WTC11 (cell line): ENCODE measurements at places on chromosomes 7 and 10.

GRCh38 chr10:48287417-48288391, 13.2 kb upstream of the FRMPD2 start:
- peaks cover 16% of the 10 kb centered on the region for H3K4me1 ChIP-seq
- peaks cover 17% of the 10 kb centered on the region for H3K36me3 ChIP-seq
- H3K27me3 ChIP-seq, result peaks cover 2% of the 10 kb centered on the region
- no peak overlapping the region for H3K27ac ChIP-seq
- no peak for DNase-seq
- H3K4me3 ChIP-seq, result no peak overlapping the region

DNA sequence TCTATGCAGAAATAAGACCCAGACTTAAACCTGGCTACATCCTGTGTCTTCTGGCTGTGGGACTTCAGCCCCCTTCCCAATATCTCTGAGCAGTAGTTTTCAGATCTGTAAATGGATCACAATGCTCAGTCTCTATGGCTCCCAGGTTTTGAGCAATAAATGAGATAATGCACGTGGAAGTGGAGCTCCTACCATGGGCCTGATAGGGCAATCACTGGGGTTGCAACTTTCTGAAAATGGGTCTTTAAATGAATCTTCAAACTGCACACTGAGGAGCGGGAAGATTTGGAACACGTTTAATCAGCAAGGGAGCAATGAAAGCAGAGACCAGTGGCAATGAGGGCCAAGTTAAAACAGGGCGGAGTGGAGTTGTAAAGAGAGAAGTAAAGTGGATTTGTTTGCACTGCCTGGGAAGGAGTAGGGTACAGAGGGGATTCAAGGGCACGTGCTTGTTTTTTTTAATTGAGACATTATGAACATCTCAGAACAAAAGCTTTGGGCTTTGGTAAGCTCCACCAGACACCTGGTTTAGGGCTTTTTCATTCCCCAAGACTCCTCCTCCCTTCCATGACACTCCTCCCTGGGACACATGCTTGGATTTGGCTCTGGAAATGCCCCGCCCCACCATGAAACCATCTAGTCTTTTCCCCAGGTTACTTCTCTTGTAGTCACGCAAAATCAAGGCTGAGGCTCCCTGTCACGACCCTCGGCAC, 42.7 kb downstream of the PAPSS2 start:
- no peak overlapping the region for H3K4me3 ChIP-seq
- H3K36me3 ChIP-seq, result no peaks in the 10 kb centered on the region
- peaks cover 7% of the 10 kb centered on the region for H3K4me1 ChIP-seq
- no peaks in the 10 kb centered on the region for H3K27me3 ChIP-seq

GRCh38 chr7:99618726-99619125, 2.0 kb downstream of the ZSCAN25 start:
- H3K4me1 ChIP-seq, result peaks cover 11% of the 10 kb centered on the region
- no peaks in the 10 kb centered on the region for H3K27me3 ChIP-seq
- no peak for DNase-seq
- peak overlapping the region; percentile 95 for H3K4me3 ChIP-seq
- peaks cover 51% of the 10 kb centered on the region for H3K36me3 ChIP-seq

- H3K27ac ChIP-seq, result no peak overlapping the region
- peaks cover 24% of the 10 kb centered on the region for H3K27me3 ChIP-seq
- no peak overlapping the region for H3K4me3 ChIP-seq
- peaks cover 70% of the 10 kb centered on the region for H3K36me3 ChIP-seq
- no peak for DNase-seq
These were observed 958.8 kb upstream of the ZNF722 start for GRCh38 chr7:63039882-63040281.

GRCh38 chr10:80609331-80609730, 71.6 kb downstream of the SH2D4B start:
- H3K4me1 ChIP-seq, result peaks cover 5% of the 10 kb centered on the region
- no peak overlapping the region for H3K27ac ChIP-seq

GRCh38 chr7:116316838-116317628, 106.7 kb downstream of the TES start:
- no peaks in the 10 kb centered on the region for H3K27me3 ChIP-seq
- H3K4me3 ChIP-seq, result no peak overlapping the region
- DNase-seq, result no peak
- H3K4me1 ChIP-seq, result peaks cover 12% of the 10 kb centered on the region; the same call in 1 of the 2 replicates
- no peaks in the 10 kb centered on the region for H3K36me3 ChIP-seq
- no peak overlapping the region for H3K27ac ChIP-seq

DNA sequence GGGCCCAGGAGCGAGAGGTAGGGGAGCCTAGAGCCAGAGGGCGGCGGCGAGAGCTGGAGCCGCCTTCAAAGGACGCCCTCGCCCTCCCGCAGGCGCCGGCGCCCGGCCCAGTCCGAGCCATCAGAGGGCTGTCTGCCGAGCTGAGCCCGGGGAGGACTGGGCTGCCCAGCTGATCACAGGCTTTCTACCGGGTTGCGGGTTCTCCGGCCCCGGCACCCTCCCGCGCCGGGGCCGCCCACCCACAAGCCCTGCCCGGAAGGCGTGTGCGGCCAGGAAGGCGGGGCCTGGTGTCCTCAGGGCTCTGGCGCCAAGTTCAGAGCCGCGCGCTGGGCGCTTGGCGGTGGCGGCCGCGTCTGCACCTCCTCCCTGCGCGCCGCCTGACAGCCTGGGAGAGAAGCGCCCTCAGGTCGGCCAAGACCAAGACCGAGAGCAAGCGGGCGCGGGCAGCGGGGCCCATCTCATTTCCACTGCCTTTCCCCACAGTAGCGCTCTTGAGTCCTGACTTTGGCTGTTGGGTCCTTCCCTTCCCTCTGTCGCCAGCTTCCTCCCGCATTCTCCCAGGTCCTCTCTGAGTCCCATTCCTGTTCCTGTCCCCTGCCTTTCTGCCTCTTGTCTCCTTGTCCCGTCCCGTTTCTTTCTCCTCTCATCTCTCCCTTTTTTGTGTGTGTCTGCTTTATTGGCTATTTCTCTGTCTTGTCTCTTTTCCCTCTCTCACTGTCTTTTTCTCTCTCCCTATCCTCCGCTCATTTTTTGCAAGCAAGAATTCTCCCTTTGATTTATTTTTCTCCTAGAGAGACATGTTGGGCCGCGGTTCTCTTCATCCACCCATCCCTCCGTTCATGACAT, 60.6 kb upstream of the MSMB start:
- peak; percentile 75 for DNase-seq
- H3K27ac ChIP-seq, result no peak overlapping the region
- peak overlapping the region; percentile 75 for H3K4me3 ChIP-seq
- H3K27me3 ChIP-seq, result peaks cover 38% of the 10 kb centered on the region

DNA sequence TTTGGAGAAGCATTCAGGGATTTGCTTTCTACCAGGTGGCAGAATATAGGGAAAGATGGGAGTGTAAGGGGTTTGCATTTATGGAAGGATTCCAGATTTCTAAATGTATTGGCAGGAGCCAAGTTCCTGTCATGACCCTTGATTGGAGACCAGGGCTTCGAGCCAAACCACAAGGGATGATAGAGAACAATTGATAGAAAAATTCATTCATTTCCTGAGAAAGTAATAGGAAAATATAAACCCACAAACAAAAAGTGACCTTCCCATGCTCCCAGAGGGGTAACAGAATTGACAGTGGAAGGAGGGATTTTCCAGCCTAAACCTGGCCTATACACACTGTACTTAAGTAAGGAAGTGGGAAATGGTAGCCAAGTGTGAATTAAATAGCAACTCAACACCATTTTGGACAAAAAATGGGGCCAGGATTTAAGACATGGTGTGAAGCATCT, 22.4 kb upstream of the IFIT2 start:
- peaks cover 14% of the 10 kb centered on the region for H3K4me1 ChIP-seq
- H3K27ac ChIP-seq, result no peak overlapping the region
- H3K4me3 ChIP-seq, result no peak overlapping the region
- no peaks in the 10 kb centered on the region for H3K36me3 ChIP-seq
- no peaks in the 10 kb centered on the region for H3K27me3 ChIP-seq

- H3K36me3 ChIP-seq, result no peaks in the 10 kb centered on the region
- no peak overlapping the region for H3K27ac ChIP-seq
- H3K4me3 ChIP-seq, result no peak overlapping the region
- no peak for DNase-seq
These were observed 83.7 kb downstream of the MBL2 start for GRCh38 chr10:52688899-52689298.

GRCh38 chr10:33365871-33366411, 31.5 kb upstream of the NRP1 start:
- H3K4me3 ChIP-seq, result no peak overlapping the region
- DNase-seq, result no peak
- H3K36me3 ChIP-seq, result peaks cover 9% of the 10 kb centered on the region
- no peak overlapping the region for H3K27ac ChIP-seq

- H3K36me3 ChIP-seq, result no peaks in the 10 kb centered on the region
- H3K4me1 ChIP-seq, result no peaks in the 10 kb centered on the region
- H3K27ac ChIP-seq, result no peak overlapping the region
- DNase-seq, result no peak
These were observed 122.9 kb upstream of the KCTD7 start for GRCh38 chr7:66505531-66506451.

GRCh38 chr7:91690541-91691070, 189.9 kb downstream of the MTERF1 start:
- no peak for DNase-seq
- H3K4me3 ChIP-seq, result no peak overlapping the region
- no peak overlapping the region for H3K27ac ChIP-seq
- H3K36me3 ChIP-seq, result no peaks in the 10 kb centered on the region
- 0 out of 2 replicates have a peak, but pooled peaks cover 8% of the 10 kb centered on the region for H3K27me3 ChIP-seq

GRCh38 chr10:103287992-103288391, 11.1 kb downstream of the INA start:
- no peak overlapping the region for H3K27ac ChIP-seq
- H3K36me3 ChIP-seq, result no peaks in the 10 kb centered on the region
- no peaks in the 10 kb centered on the region for H3K4me1 ChIP-seq
- DNase-seq, result no peak
- no peak overlapping the region for H3K4me3 ChIP-seq

DNA sequence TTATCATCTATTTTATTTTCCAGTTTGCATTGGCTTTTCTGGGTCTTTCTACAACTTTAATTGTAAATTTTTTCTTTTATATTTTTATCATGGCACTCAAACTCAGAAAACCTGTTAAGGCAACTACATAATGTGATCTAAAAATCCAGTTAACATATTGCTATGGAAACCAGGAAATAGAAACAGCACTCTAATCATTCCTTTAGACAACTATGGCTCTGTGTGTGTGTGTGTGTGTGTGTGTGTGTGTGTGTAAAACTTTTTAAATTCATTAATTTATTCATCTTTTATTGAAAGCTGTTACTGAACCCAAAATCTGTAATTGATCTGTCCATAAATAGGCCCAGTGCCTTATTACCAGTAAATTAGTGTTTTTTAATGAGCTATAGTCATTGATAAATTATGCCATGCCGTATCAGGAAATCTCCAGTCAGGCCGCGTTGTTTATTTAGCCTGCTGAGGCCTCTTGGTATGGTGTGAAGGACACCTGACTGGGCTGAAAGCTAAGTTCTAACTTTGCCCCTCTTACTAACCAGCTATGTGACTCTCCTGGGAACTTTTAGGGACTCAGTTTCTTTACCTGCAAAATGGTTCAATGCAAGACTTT, 1.5 kb upstream of the MET start:
- peaks cover 26% of the 10 kb centered on the region for H3K27me3 ChIP-seq
- H3K4me1 ChIP-seq, result peaks cover 28% of the 10 kb centered on the region
- H3K4me3 ChIP-seq, result peak overlapping the region; percentile 79; the same call in 1 of the 2 replicates
- no peak for DNase-seq

- peaks cover 35% of the 10 kb centered on the region for H3K4me1 ChIP-seq
- peaks cover 58% of the 10 kb centered on the region for H3K36me3 ChIP-seq
- H3K4me3 ChIP-seq, result no peak overlapping the region
- H3K27ac ChIP-seq, result peak overlapping the region; percentile 20; the same call in 1 of the 2 replicates
- H3K27me3 ChIP-seq, result no peaks in the 10 kb centered on the region
These were observed 2.7 kb upstream of the C7orf25 start for GRCh38 chr7:42914421-42915045.

- H3K4me1 ChIP-seq, result no peaks in the 10 kb centered on the region
- no peak overlapping the region for H3K27ac ChIP-seq
- no peak for DNase-seq
- no peak overlapping the region for H3K4me3 ChIP-seq
- no peaks in the 10 kb centered on the region for H3K36me3 ChIP-seq
These were observed 18.4 kb downstream of the GIMAP5 start for GRCh38 chr7:150755473-150756099.

DNA sequence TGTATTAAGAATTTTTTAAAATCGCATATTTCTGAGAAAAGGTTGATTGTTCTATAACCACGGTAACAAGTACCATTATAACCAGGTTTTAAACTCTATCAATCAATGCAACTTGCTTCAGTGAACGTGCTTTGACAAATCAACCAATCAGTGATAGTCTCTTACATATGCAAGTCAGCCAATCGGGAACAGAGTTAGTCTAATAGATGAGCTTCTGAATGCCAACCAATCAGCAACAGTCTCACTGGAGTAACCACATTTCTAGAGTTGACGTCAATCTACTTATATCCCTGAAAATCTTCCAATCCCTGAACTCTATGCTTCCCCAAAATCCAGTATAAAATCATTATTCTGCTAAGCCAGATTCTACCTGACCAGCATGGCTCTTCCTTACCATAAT, 44.7 kb upstream of the TRUB1 start:
- no peaks in the 10 kb centered on the region for H3K27me3 ChIP-seq
- H3K36me3 ChIP-seq, result no peaks in the 10 kb centered on the region
- DNase-seq, result no peak
- H3K27ac ChIP-seq, result no peak overlapping the region
- no peak overlapping the region for H3K4me3 ChIP-seq

DNA sequence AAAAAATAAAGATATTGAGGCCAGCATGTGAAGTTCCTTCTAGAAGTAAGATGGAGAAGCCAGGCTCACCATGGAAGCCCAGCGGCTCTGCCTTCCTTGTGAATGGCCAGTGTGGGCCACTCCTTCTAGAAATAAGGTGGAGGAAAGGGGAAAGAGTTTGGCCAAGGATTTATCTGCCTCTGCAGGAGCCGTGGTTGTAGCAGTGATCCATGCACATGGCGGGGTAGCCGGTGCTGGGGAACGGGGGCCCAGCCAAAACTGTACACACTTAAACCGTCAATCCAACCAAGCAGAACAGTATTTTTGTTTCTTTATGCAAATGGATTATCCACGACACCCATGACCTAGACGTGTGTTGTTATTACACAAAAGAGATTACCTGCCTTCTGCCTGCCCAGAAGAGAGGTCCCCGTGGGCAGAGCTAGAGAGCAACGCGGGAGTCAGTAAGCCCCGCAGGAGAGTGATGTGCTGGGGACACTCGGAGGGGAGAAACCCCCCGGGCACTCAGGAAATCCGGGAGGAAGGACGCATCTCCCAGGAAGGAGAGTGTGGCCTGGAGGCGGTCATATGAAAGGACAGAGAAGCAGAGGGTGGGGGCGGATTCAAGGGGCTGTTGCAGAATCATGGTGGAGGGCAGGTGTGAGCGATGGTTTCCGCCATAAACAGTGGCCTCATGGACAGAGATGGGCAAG, 218.4 kb upstream of the PPP2R2D start:
- H3K27ac ChIP-seq, result no peak overlapping the region
- H3K4me3 ChIP-seq, result no peak overlapping the region
- peaks cover 21% of the 10 kb centered on the region for H3K4me1 ChIP-seq
- H3K27me3 ChIP-seq, result peaks cover 7% of the 10 kb centered on the region
- H3K36me3 ChIP-seq, result no peaks in the 10 kb centered on the region
